Adrenal gland (tissue), 19 donors: ENCODE measurements at places on chromosomes 5 and 9. TPM values are rescaled to one million over a fixed set of nuclear protein-coding genes. Genes with fewer than 3 reads are reported as not detected.

GRCh38 chr9:35749515-35750255 is 598 bp downstream of the RGP1 start:
- peak; percentile 47 for DNase-seq

DRD1 gene
- 0.24 TPM for polyA plus RNA-seq

DNA sequence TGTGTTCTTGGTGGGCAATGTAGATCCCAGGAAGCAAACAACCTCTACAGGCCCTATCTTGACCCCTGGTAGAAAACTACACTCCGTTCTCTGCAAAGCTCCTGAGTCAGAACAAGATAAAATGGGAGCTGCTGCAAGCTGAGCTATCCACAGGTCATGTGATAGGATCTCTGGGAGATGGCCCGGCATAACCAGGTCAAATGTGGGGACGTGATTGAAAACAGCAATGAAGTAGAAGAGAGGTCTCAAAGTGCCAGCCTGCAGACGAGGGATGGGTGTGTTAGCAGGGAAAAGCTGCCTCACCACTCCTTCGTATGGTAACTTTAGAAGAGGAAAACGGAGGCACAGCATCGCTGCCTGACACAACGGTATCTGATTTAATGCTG is 25.0 kb downstream of the NRG2 start:
- peak; percentile 36 for DNase-seq

GRCh38 chr5:41527201-41527779 is 16.9 kb upstream of the PLCXD3 start:
- DNase-seq, result peak; percentile 93

DNA sequence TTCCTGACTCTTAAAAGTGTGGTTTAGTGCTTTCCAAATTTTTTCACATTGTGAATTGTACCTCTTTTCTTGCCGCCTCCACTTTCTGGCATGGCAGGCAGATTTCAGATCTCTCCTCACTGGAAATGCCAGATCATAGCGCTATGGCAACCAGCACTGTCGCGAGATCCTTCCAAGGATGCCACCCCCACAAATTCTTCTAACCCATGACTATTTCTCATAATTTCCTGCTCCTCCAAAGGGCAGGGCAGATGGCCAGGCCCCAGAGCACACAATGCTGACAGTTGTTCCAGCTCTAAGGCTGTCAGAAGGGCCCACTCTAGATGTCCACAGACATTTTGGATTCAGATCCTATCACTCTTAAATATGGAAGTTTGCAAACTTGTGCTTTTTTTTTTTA is 446.2 kb upstream of the RIOK2 start:
- DNase-seq, result peak; percentile 6

LMNB1 gene
- 0.97 TPM for polyA plus RNA-seq

DNA sequence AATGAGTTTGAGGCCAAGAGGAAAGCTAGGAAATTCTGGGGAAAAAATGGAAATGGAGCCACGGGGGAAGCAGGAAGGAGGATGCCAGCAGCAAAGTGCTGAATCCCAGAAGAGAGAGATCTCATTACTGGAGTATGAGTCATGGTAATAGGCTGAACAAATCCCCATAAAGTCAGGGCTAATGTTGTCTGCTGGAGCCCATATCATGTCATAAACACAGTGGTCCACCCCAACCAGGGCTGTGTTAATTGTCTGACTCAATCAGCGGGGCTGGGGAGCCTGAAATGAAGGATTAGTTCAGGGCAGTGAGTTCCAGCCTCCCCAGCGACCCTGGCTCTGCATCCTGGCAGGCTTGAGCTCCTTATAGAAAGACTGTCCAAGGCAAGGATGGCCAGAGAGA is 68.8 kb downstream of the TLR4 start:
- no peak for DNase-seq

- no peak for DNase-seq
Measured at GRCh38 chr5:40774623-40775022, 18.9 kb upstream of the TTC33 start.
